Calu3 (cell line): ENCODE measurements at places on chromosomes 5 and 9.
A peak's percentile ranks its signal among the peaks of the same experiment; 100 is the strongest.

GRCh38 chr9:134449180-134449916, 123.1 kb downstream of the RXRA start:
- no peak overlapping the region for H3K4me3 ChIP-seq
- peak; percentile 71 for DNase-seq
- peaks cover 28% of the 10 kb centered on the region for H3K27me3 ChIP-seq

- H3K4me1 ChIP-seq = peaks cover 23% of the 10 kb centered on the region
- peaks cover 13% of the 10 kb centered on the region for H3K36me3 ChIP-seq
- DNase-seq = no peak
- H3K4me3 ChIP-seq = no peak overlapping the region
Observed at GRCh38 chr5:128532776-128533175, 5.3 kb downstream of the FBN2 start.

- H3K4me3 ChIP-seq = no peak overlapping the region
- H3K27me3 ChIP-seq = no peaks in the 10 kb centered on the region
- H3K27ac ChIP-seq = no peak overlapping the region
- no peak for DNase-seq
- H3K4me1 ChIP-seq = peaks cover 7% of the 10 kb centered on the region
Observed at GRCh38 chr9:79023134-79023580, 548.6 kb upstream of the TLE4 start.

DNA sequence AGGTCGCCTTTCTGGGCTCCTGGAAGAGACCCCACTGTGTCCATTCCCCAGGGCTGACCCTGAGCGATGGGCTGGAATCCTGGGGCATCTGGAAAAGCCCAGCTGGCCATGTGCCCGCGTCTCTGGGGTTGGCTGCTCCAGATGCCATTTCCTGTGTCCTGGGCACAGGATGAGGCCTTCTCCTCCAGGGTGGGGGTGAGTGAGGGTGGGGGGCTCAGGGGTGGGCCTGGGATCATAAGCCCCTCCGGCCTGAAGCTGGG, 30.7 kb downstream of the PAEP start:
- H3K27me3 ChIP-seq = peaks cover 44% of the 10 kb centered on the region
- no peaks in the 10 kb centered on the region for H3K4me1 ChIP-seq
- no peak for DNase-seq
- no peaks in the 10 kb centered on the region for H3K36me3 ChIP-seq
- H3K4me3 ChIP-seq = no peak overlapping the region

GRCh38 chr5:82335806-82336205, 57.7 kb upstream of the RPS23 start:
- DNase-seq = no peak
- H3K4me1 ChIP-seq = no peaks in the 10 kb centered on the region

DNA sequence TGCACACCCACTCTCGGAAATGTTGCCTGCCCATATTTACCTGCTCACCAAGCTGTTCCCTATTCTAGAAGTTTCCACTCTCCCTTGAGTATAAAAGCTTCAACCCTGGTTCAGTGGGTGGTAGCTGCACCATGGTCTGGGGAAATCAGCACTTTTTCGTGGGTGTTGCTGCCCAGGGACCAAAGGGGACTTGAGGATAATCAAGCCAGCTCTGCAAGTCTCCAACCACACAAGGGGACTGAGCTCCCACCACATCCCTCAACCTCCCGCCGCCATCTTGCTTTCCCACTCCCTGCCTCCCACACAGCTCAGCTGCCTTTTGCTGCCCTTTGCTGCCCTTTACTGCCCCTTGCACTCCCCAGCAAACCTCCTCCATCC, 210.0 kb downstream of the AUH start:
- H3K4me3 ChIP-seq = no peak overlapping the region
- H3K27me3 ChIP-seq = no peaks in the 10 kb centered on the region
- H3K27ac ChIP-seq = no peak overlapping the region
- DNase-seq = no peak

DNA sequence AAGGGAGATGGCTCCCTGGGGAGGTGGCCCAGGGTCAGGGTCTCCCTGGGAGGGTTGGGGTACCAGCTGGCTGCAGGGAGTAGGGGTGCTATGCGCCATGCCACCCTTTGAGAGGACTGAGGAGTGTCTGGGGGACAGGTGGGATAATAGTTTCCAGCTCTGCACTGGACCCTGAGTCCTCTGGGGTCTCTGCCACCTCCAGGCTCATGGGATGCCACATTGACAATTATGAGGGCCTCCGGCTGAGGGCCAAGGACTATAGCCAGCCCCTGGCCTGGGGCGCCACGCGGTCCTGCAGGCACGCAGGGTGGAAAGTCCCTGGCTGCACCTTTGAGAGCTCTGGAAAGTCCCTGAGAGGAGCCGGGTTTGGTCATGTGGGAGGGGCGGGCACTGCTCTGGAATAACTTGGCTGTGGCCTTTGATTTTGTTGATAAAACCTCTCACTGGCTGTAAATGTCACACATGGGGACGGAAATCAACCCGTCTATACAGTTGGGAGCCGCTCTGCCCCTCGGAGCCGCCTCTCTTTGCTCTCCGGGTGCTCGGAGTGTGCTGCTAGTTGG, 16.0 kb downstream of the TRAF2 start:
- peaks cover 21% of the 10 kb centered on the region for H3K4me1 ChIP-seq
- peaks cover 54% of the 10 kb centered on the region for H3K36me3 ChIP-seq
- H3K27ac ChIP-seq = peak overlapping the region; percentile 95

GRCh38 chr5:148457183-148457620, 73.4 kb downstream of the FBXO38 start:
- no peak overlapping the region for H3K27ac ChIP-seq
- H3K27me3 ChIP-seq = peaks cover 66% of the 10 kb centered on the region
- H3K36me3 ChIP-seq = no peaks in the 10 kb centered on the region
- H3K4me3 ChIP-seq = no peak overlapping the region
- no peaks in the 10 kb centered on the region for H3K4me1 ChIP-seq

- H3K4me3 ChIP-seq = no peak overlapping the region
- peak; percentile 25 for DNase-seq
- H3K27ac ChIP-seq = peak overlapping the region; percentile 77
- no peaks in the 10 kb centered on the region for H3K27me3 ChIP-seq
- no peaks in the 10 kb centered on the region for H3K36me3 ChIP-seq
Observed at GRCh38 chr9:105007143-105007542, 79.2 kb upstream of the ABCA1 start.

DNA sequence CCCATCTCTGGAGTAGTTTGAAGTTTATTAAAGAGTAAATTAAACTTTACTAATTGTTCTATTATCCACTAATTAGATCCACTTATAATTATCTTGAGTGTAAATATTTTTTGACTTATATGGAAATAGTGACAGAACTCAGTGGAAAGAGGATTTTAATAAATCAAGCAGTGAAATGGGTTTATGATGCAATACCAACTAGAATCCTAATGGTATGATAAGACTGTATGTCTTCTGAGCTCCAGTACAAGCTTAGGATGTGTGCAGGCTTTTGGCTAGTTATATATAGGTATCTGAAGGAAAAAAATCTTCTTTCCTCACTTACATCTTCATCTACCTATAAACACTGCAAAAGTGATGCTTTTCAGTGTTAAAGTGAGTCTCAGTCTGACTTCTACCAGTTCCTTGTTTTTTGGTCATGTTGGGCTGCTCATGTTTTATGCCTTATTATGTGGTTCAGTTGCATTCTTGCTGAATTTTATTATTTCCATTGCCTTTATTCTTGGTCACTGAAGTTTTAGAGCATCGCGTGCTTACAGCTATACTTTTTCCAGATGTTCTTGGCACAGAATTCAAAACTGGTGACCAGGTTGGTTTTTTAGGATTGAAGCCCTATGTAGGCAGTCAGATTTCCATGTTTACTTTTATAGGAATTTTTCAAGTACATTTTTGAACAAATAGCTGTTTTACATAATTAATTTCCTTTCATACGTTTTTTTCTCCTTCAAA, 30.5 kb downstream of the XRCC4 start:
- H3K4me3 ChIP-seq = no peak overlapping the region
- no peaks in the 10 kb centered on the region for H3K36me3 ChIP-seq
- H3K27me3 ChIP-seq = no peaks in the 10 kb centered on the region
- H3K27ac ChIP-seq = no peak overlapping the region
- H3K4me1 ChIP-seq = no peaks in the 10 kb centered on the region

DNA sequence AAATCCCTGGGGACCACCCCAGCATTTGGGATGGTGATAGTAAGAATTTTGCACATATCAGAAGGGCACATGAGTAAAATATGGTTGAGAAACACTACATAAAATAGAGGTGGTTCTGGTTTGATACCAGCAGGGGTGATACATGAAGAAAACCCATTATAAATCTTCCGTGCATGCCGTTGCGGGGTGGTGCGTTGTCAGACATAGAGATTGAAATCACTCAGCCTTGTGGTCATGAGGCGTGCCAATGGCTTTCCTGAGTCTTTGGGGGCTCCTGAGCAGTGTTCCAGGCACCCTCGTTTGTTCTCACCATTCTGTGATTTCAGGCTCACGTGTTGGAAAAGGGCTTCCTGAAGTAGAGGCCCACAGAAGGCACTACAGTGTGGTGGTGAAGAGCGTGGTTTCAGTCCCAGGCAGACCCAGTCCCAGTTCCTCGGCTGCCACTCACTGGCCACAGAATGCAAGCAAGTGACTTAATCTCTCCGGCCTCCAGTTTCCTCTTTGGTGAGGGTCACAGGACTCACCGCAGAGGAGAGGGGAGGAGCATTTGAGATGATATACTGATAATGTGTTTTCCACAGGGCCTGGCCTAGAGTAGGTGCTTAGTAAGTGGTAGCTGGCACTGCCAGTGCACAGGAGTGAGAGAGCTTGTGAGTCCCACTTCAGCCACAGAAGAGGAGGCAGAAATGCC, 20.5 kb upstream of the GLRX start:
- H3K36me3 ChIP-seq = peaks cover 5% of the 10 kb centered on the region
- peak; percentile 82 for DNase-seq
- H3K4me1 ChIP-seq = peaks cover 35% of the 10 kb centered on the region
- peak overlapping the region; percentile 13 for H3K4me3 ChIP-seq
- no peaks in the 10 kb centered on the region for H3K27me3 ChIP-seq

GRCh38 chr5:150352244-150353031, 5.1 kb upstream of the TCOF1 start:
- no peak overlapping the region for H3K4me3 ChIP-seq
- no peak for DNase-seq
- peaks cover 19% of the 10 kb centered on the region for H3K4me1 ChIP-seq
- no peak overlapping the region for H3K27ac ChIP-seq

- no peak overlapping the region for H3K4me3 ChIP-seq
- peak overlapping the region; percentile 60 for H3K27ac ChIP-seq
- peak; percentile 15 for DNase-seq
- peaks cover 6% of the 10 kb centered on the region for H3K36me3 ChIP-seq
Observed at GRCh38 chr5:173825215-173825865, 62.8 kb upstream of the CPEB4 start.

GRCh38 chr9:104984542-104984941, 56.6 kb upstream of the ABCA1 start:
- no peak overlapping the region for H3K4me3 ChIP-seq
- H3K36me3 ChIP-seq = no peaks in the 10 kb centered on the region

- no peak overlapping the region for H3K4me3 ChIP-seq
- peaks cover 63% of the 10 kb centered on the region for H3K27me3 ChIP-seq
- DNase-seq = no peak
- H3K27ac ChIP-seq = no peak overlapping the region
- H3K36me3 ChIP-seq = no peaks in the 10 kb centered on the region
Observed at GRCh38 chr5:31626156-31626555, 12.8 kb upstream of the PDZD2 start.

DNA sequence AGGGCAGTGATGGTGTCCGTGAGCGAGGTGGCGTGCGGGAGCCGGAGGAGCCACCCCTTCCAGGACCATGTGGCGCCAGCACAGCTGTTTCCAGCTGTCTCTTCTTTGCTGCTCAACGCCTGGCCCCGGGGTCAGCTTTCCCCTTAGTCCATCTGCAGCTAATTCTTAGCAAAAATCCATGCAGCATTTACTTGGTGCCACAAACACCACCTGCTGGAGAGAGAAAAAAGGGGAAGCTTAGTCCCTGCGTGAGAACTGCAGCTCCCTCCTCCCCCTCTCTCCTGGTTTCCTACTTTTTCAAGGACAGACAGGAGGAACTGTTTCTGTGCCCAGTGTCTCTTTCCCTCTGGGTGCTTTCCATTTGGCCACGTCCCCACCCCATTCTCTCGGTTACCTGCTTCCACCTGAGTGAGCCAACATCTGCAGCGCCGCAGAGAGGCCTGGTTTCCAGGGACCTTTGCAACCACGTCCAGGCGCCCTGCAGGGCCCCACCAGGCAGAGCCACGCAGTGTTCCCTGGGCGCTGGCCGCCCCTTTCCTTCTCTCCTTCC, 3.4 kb downstream of the SLC6A19 start:
- no peak overlapping the region for H3K27ac ChIP-seq
- no peak overlapping the region for H3K4me3 ChIP-seq
- DNase-seq = peak; percentile 25
- peaks cover 51% of the 10 kb centered on the region for H3K27me3 ChIP-seq
- H3K4me1 ChIP-seq = no peaks in the 10 kb centered on the region

GRCh38 chr5:136901-137300, 44.9 kb downstream of the PLEKHG4B start:
- H3K4me1 ChIP-seq = no peaks in the 10 kb centered on the region
- no peaks in the 10 kb centered on the region for H3K36me3 ChIP-seq
- peaks cover 3% of the 10 kb centered on the region for H3K27me3 ChIP-seq
- H3K4me3 ChIP-seq = no peak overlapping the region
- no peak overlapping the region for H3K27ac ChIP-seq

DNA sequence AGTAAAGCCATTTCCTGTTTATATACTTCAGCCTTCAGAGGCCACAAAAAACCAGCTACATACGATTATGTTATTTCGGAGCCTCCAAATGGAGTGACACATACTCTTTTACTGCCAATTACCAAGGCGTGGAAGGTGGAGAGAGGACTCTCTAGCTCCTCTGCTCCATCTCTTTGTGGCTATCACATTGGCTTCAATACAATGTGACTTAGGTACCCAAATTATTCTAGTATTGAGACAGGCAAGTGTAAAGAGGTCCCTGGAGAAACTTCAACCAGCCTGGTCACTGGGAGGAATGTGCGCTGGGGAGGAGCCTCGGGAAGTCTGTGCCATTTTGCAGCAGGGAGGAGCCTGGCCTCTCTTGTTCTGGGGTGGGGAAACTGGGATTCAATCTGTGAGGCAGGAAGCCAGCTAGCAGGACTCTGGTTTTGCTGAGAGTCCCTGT, 85.8 kb upstream of the TAS2R1 start:
- H3K27ac ChIP-seq = no peak overlapping the region
- no peaks in the 10 kb centered on the region for H3K36me3 ChIP-seq
- H3K4me1 ChIP-seq = no peaks in the 10 kb centered on the region
- H3K27me3 ChIP-seq = no peaks in the 10 kb centered on the region
- H3K4me3 ChIP-seq = no peak overlapping the region

DNA sequence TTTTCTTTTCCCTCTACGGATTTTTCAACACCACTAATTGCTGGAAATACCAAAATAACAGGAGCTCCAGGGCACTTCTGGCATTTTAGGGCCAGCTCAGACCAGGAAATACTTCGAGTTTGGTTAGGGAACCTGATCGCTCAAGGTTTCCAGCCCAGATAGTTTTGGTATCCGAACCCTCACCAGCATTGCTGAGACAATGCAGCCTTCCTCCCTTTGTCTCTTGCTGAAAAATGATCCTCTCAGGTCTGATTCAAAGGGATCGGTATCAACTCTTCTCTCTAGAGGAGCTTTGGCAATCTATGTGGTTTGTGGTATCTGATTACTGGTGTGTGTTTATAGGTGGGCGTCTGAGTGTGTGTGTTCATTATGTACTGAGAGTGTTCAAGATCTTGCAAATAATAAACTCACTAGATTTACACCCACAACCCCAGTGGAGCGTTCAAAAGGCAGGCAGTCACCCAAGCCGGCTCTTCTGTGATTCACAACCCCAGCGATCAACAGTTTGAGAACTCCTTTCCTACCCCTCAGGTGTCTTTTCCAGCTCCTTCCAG, 122.8 kb upstream of the EGFLAM start:
- no peaks in the 10 kb centered on the region for H3K27me3 ChIP-seq
- H3K4me1 ChIP-seq = peaks cover 6% of the 10 kb centered on the region
- H3K27ac ChIP-seq = no peak overlapping the region
- H3K36me3 ChIP-seq = no peaks in the 10 kb centered on the region

GRCh38 chr5:122576256-122577016, 198.4 kb upstream of the SNX2 start:
- H3K27me3 ChIP-seq = peaks cover 9% of the 10 kb centered on the region
- H3K4me3 ChIP-seq = no peak overlapping the region
- no peaks in the 10 kb centered on the region for H3K36me3 ChIP-seq
- no peak overlapping the region for H3K27ac ChIP-seq
- H3K4me1 ChIP-seq = no peaks in the 10 kb centered on the region
- DNase-seq = no peak
